ENCODE measurements at places on chromosomes 2 and 18. TPM values are rescaled to one million over a fixed set of nuclear protein-coding genes. Genes with fewer than 3 reads are reported as not detected.

- no peak overlapping the region for H3K27ac ChIP-seq
- no peaks in the 10 kb centered on the region for H3K4me1 ChIP-seq
- H3K27me3 ChIP-seq = no peaks in the 10 kb centered on the region
- H3K4me3 ChIP-seq = no peak overlapping the region
- H3K36me3 ChIP-seq = no peaks in the 10 kb centered on the region
These were observed 481.0 kb downstream of the TNS1 start for GRCh38 chr2:217521820-217522219.

GRCh38 chr2:50953021-50953420 is 78.9 kb downstream of the NRXN1 start:
- no peaks in the 10 kb centered on the region for H3K36me3 ChIP-seq
- DNase-seq = no peak
- no peaks in the 10 kb centered on the region for H3K4me1 ChIP-seq
- no peak overlapping the region for H3K27ac ChIP-seq

DNA sequence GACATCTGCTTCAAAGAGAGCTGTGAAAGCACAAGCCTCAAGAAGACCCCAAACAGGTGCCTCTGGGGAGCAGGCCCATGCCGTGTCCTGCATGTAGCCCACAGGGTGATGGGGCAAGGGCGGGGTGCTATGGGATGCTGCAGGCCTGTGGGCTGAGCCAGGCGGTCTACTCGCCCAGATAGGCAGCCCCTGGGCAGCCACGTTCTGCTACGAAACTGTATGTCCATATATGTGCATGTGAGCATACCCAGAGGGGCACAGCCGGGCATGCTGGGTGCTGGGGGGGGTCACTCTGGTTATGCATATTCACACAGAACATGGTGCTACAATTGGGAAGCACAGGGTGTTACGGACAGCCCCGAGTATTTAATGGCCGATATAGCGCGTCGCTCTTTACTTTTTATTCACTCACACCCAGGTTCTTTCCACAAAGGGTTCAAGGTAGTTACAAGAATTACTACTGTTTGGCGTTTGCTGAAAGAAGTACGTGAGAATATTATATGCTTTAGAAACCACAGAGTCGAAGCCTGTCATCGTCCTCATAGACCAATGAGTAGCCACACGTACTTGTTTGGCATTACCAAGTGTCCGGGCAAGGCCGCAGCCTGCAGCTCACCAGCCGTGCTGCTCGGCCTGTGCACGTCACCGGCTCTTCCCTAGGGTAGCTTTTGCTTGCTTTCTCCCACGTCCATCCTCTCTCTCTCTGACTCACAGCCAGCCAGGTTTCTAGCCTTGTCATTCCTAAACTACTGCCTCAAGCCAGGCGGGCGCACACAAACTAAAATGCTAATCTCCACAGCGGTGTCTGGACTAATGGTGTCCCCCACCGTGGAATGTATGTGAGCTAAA is 14.4 kb downstream of the MTERF4 start:
- H3K36me3 ChIP-seq = peaks cover 51% of the 10 kb centered on the region
- DNase-seq = no peak
- no peaks in the 10 kb centered on the region for H3K27me3 ChIP-seq
- no peak overlapping the region for H3K4me3 ChIP-seq

DNA sequence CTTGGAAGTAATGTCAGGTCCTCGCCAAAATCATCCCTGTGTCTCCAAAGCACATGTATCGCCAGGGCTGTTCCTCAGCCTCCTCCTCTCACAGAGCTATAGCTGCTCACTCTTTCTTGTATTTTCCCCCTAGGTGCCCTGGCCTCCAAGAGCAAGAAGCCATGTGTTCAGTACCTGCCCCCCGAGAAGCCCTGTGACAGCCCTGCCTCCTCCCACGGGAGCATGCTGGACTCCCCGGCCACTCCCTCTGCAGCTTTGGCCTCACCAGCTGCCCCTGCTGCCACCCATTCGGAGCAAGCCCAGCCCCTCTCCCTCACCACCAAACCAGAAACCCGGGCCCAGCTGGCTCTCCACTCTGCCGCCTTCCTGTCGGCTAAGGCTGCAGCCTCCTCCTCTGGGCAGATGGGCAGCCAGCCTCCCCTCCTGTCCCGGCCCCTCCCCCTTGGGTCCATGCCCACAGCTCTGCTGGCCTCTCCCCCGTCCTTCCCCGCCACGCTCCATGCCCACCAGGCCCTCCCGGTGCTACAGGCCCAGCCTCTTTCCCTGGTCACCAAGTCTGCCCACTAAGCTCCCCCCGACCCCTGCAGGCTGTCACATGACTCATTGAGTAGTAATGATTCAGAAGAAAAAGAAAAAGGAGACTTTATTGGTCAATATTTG is 18.8 kb downstream of the TGOLN2 start:
- no peak for DNase-seq
- no peaks in the 10 kb centered on the region for H3K27me3 ChIP-seq
- H3K36me3 ChIP-seq = no peaks in the 10 kb centered on the region
- peaks cover 36% of the 10 kb centered on the region for H3K4me1 ChIP-seq
- H3K4me3 ChIP-seq = peak overlapping the region; percentile 14

DNA sequence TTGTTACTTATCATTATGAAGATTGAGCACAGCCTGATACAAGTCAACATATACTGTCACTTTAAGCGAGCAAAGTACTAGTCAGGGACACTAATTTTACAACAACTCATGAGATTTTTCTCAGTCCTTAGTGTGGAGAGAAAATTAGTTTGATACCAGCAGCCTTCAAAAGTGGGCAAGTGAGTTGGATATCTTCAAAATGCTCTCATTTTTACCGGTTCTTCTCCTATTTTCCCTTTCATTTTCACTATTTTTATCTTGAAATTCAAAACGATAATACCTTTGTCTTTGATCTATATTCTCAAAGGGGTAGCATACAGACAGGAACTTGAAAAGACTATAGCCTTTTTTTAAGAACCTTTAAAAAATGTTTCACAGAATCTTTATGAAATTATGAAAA is 52.0 kb upstream of the UBXN4 start:
- H3K4me3 ChIP-seq = no peak overlapping the region
- H3K27me3 ChIP-seq = no peaks in the 10 kb centered on the region
- peak; percentile 3 for DNase-seq
- peaks cover 11% of the 10 kb centered on the region for H3K4me1 ChIP-seq
- no peaks in the 10 kb centered on the region for H3K36me3 ChIP-seq

The ZNF407 gene
- 4.9 TPM for polyA plus RNA-seq

GRCh38 chr2:167652401-167652800 is 595.0 kb downstream of the STK39 start:
- H3K27ac ChIP-seq = no peak overlapping the region
- no peaks in the 10 kb centered on the region for H3K4me1 ChIP-seq
- DNase-seq = no peak
- H3K4me3 ChIP-seq = no peak overlapping the region

DNA sequence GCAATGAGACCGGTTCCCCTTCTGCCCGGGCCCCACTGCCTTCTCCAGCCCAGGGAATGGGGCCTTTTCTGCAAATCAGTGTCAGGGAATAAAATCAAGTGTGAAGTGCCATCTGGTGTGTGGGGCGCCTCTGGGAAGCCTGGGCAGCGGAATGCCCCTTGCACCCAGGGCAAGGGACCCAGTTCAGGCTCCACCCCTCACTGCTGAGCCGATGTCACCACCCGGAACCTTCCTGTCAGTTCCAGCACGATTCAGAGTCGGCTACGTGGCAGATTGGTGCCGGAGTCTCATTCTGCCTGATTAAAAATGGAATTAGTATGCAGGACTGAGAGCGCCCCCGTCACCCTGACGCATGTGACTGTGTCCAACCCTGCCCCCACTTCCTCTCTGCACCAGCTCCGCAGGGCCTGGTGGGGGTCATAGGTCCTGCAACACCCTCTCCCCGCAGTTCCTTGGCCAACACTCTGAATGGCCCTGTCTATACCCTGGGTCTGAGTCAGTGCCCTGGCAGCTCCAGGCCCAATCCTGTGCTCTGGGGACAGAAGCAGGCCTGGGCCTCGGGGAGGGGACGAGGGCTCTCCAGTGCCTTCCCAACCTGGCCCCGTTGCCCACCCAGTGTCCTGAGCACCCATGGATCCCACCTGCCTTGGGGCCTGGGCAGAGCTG is 8.2 kb upstream of the ALPI start:
- no peak overlapping the region for H3K27ac ChIP-seq
- no peaks in the 10 kb centered on the region for H3K36me3 ChIP-seq
- H3K4me1 ChIP-seq = no peaks in the 10 kb centered on the region
- no peak overlapping the region for H3K4me3 ChIP-seq
- no peak for DNase-seq
- no peaks in the 10 kb centered on the region for H3K27me3 ChIP-seq

DNA sequence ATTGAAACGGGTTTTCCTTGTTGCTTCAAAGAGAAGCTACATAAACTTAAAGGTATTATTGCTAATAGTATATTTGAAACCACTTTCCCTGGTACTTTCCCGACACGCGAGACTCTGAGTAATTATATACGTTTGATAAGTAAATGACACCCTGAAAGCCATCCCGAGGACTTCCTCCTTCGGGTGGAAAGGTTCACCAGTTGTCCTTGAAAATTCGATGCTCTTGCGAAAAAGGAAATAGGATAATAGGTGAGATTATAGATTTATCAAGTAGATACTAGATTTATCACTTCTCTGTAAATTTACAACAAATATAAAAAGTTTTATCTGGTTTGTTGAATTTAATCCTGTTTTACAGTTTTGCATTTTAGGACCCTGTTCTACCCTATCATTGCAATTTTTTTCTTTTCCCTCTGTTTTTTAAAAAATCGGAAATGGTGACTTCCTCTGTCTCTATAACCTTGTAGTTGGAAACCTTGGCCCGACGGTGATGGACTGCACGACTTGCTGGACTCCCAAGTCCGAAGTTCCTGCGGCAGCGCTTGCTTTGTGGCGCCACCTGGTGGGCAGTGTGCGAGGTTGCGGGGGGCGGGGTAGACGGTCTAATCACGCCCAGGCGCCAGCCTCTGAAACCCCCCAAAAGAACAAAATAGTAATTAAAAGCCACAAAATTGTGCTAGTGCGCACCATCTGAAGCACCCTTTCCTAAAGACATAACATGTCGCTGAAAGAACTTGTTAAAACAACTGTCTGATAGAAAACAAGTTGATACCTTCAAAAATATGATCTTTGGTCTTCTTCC is 972 bp upstream of the DLX2 start:
- H3K4me3 ChIP-seq = peak overlapping the region; percentile 60
- H3K27ac ChIP-seq = no peak overlapping the region
- H3K36me3 ChIP-seq = no peaks in the 10 kb centered on the region
- no peak for DNase-seq
- peaks cover 90% of the 10 kb centered on the region for H3K27me3 ChIP-seq

- no peaks in the 10 kb centered on the region for H3K36me3 ChIP-seq
- H3K27me3 ChIP-seq = no peaks in the 10 kb centered on the region
- H3K4me1 ChIP-seq = no peaks in the 10 kb centered on the region
- H3K4me3 ChIP-seq = no peak overlapping the region
- H3K27ac ChIP-seq = no peak overlapping the region
These were observed 24.7 kb downstream of the GNAL start for GRCh38 chr18:11713756-11714155.

DNA sequence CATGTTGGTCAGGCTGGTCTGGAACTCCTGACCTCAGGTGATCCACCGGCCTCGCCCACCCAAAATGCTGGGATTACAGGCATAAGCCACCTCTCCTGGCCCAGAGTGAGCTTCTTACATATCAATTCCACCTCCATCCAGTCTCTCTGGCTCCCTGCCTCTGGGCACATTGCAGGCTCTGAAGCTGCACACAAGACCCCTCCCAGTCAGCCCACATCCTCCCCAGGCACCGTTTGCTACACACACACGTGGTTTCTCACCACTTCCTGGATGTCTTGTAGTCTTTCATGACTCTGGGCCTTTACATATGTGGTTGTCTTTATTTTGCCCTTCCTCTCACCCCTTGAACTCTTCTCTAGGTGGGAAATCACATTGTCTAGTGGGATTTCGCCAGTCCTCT is 64.0 kb upstream of the CABLES1 start:
- no peaks in the 10 kb centered on the region for H3K27me3 ChIP-seq
- H3K36me3 ChIP-seq = no peaks in the 10 kb centered on the region
- peaks cover 64% of the 10 kb centered on the region for H3K4me1 ChIP-seq
- DNase-seq = peak; percentile 90
- H3K27ac ChIP-seq = no peak overlapping the region

The STEAP3 gene
- not detected for polyA plus RNA-seq

The LIPG gene
- not detected for polyA plus RNA-seq

DNA sequence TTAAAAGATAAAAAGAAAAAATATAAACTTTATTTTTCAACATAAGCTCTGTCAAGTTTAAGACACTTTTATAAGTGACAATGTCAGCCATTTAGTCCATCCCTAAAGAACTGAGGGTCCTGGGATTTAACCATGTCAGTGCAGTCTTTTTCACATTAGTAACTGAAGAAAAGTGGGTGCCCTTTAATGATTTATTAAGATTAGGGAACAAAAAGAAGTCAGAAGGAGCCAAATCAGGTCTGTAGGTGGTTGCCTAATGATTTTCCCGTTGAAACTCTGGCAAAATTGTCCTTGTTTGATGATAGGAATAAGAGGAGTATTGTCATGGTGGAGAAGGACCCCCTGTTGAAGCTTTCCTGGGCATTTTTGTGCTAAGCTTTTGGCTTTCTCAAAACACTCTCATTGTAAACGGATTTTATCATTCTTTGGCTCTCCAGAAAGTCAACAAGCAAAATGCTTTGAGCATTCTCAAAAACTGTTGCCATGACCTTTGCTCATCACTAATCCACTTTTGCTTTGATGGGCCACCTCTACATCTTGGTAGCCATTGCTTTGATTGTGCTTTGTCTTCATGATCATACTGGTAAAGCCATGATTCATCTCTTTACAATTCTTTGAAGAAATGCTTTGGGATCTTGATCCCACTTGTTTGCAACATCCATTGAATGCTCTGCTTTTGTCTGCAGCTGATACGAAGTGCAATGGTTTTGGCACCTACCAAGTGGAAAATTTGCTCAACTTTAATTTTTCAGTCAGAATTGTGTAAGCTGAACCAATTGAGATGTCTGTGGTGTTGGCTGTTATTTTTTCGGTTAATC is 22.0 kb downstream of the TSPYL6 start:
- no peak overlapping the region for H3K27ac ChIP-seq
- no peaks in the 10 kb centered on the region for H3K27me3 ChIP-seq
- H3K36me3 ChIP-seq = no peaks in the 10 kb centered on the region

The C2orf80 gene
- not detected for polyA plus RNA-seq

The GYPC gene
- 165 TPM for polyA plus RNA-seq

DNA sequence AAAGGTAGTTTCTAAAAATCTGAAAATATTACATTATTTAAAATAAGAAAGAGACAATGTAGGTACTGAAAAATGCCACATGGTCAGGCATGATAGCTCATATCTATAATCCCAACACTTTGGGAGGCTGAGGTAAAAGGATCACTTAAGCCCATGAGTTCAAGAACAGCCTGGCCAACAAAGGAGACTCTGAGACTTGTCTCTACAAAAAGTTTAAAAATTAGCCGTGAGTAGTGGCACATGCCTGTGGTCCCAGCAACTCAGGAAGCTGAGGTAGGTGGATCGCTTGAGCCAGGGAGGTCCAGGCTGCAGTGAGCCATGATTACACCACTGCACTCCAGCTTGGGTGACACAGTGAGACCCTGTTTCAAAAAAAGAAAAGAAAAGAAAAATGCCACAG is 21.8 kb downstream of the ATAD2B start:
- no peak for DNase-seq
- no peak overlapping the region for H3K27ac ChIP-seq
- peaks cover 14% of the 10 kb centered on the region for H3K4me1 ChIP-seq
- no peak overlapping the region for H3K4me3 ChIP-seq

GRCh38 chr2:4882421-4882820 is 809.8 kb upstream of the SOX11 start:
- no peaks in the 10 kb centered on the region for H3K4me1 ChIP-seq
- no peak overlapping the region for H3K4me3 ChIP-seq
- no peak overlapping the region for H3K27ac ChIP-seq
- no peak for DNase-seq
